ENCODE measurements at places on chromosomes 3 and 15. TPM values are rescaled to one million over a fixed set of nuclear protein-coding genes. Genes with fewer than 3 reads are reported as not detected.

Gene ALDH1L1
- not detected for total RNA-seq

DNA sequence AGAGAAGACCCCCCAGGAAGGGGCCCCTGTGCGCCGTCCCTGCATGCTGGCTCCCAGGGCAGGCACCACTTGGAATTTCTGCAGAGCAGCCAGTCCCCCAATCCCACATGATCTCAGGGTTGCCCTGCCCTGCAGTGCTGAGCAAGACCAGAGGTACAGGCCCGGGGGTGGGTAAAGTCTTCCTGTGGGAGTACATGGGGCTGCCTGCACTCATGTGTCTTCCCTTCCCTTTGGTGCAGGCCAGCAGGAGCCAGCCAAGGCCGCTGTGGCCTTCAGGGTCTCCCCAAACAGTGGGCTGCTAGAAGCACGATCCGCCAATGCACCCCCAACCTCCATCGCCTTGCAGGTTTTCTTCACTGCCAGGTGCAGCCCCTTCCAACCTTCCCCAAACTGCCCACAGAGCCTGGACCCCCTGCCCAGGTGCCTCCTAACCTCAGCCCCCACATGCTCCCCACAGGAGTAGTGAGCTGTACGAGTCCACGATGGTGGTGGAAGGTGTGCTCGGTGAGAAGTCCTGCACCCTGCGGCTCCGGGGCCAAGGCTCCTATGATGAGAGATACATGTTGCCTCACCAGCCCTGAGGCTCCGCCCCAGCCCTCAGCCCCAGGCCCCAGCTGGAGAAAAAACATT is 15.0 kb downstream of the ACAA1 start:
- no peak for DNase-seq

DNA sequence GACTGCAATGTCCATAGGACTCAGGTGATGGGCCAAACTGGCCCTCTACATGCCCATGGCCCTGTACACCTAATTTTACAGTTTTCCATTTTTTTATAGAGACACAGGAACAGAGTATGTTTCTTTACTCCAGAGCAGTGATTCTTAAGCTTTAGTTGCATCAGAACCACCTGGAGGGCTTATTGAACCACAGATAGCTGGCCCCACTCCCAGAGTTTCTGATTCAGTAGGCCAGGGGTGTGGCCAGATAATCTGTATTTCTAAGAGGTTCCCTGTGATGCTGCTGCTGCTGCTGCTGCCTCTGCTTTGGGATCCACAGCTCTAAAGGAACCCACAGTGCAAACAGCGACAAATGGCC is 5.1 kb downstream of the RBP1 start:
- DNase-seq = peak; percentile 96

- no peak for DNase-seq
Observed at GRCh38 chr3:122033023-122033422, 11.0 kb upstream of the ILDR1 start.

GRCh38 chr3:126349611-126350501 is 7.4 kb downstream of the KLF15 start:
- DNase-seq = no peak

- DNase-seq = peak; percentile 44
Observed at GRCh38 chr3:102512734-102513504, 78.1 kb downstream of the ZPLD1 start.

All from RPMI7951 (cell line).